Glomerular endothelial cell (primary cell): ENCODE measurements at places on chromosomes 5 and 9. TPM values are rescaled to one million over a fixed set of nuclear protein-coding genes. Genes with fewer than 3 reads are reported as not detected.

The FGFR4 gene
- total RNA-seq, result 4.8 and 6.2 TPM in 2 replicates

The EQTN gene
- not detected in 2 replicates for total RNA-seq

The UTP15 gene
- 9.5 and 16.5 TPM in 2 replicates for total RNA-seq

The IL3 gene
- not detected in 2 replicates for total RNA-seq

The DOCK2 gene
- total RNA-seq, result 1.2 and 1.5 TPM in 2 replicates

The PRUNE2 gene
- 7.1 and 9.6 TPM in 2 replicates for total RNA-seq
